NCI-H1048 (cell line): ENCODE measurements at places on chromosomes 16 and 17.

GRCh38 chr16:74718741-74719610, 18.3 kb upstream of the MLKL start:
- DNase-seq: no peak

DNA sequence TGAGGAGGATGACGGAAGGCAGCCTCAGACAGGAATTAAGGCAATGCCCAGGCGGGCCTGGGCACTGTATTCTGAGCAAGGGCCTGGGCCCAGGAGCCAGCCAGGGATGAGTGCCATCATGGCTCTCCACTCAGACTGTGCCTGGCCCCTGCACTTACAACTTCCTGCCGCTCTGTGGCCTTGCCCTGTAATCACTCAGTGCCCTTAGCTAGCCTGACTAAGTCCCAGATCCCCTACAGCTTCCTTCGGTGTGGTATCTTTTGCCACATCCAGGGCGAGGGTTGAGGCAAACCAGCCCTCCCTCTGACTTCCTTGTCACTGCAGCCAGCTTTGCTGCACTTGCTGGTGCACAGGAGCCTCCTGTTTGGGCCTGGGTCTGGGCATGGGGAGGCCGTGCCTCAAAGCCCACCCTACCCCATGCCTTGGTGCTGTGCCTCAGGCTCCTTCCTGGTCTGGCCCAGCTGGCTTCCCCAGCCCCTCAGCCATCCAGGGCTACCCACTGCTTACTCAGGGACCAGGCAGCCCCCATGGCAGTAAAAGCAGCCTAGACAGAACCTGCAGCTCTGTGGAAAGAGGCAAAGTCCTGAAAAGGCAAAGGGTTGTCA, 9.3 kb downstream of the SLC46A1 start:
- DNase-seq: no peak

DNA sequence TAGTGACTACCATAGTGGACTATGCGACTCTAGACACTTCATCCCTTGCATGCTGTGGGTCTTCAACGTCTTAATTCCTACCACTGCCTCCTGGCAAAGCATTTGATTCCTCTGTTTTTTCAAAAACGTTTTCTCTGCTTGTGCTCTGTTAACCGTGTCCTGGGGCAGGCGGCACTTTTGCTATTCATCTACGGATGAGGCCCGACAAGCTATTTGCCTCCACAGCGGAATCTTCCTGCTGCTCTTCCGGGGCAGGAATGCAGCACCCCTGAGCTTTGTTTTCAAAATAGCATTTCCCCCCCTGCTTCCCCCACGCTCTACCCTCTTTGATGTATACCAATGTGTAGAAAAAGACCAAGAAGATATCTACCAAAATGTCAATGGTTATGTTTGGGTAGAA, 39.8 kb upstream of the METTL16 start:
- no peak for DNase-seq

- no peak for DNase-seq
Measured at GRCh38 chr16:29777576-29778350, at the start of gene ZG16. Gene ZG16, plus strand, starts transcription at chr16:29778256. Its CDS starts 1,011 bp downstream, at chr16:29779267.

- no peak for DNase-seq
Measured at GRCh38 chr17:40103071-40103661, 2.8 kb upstream of the NR1D1 start.

- no peak for DNase-seq
Measured at GRCh38 chr17:76791053-76791980, 53.4 kb downstream of the MFSD11 start.

- DNase-seq: no peak
Measured at GRCh38 chr16:59988591-59988990, 1254.5 kb upstream of the GOT2 start.

GRCh38 chr17:7107012-7107754, 7.4 kb downstream of the ASGR2 start:
- DNase-seq: no peak

DNA sequence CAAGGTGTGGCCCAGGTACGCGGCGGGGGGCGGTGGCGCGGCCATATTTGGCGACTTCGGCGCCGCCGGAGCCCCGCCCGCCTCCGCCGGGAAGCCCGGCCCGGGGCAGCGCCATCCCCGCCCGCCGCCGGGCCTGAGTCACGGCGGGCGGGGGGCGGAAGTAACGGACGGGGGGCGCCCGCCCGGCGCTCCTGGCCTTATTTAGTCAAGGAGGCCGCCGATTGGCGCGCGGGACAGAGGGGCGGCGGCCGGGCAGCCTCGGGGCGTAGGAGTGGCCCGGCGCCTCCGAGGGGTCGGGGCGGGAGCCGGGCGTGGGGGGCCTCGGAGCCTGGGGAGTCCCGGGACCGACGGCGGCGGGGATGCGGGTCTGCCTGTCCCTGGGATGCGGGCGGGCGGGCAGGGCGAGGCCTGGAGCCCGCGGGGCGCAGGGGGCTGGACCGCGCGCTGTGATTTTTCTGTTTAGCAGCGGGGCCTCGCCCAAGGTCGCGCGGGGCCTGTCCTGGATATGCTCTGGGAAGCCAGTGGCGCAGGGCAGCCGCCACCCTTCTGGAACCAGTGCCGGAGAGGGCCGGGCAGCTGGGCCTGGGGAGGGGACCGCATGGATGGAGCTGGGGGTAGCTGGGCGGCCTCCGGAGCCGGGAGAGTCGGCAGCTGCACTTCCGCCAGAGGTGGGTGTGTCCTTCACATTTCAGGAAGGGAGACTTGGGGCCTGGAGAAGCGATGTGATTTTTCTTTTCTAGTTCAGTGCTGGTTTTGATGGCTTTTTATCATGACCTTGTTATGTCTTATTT, 2.3 kb upstream of the ACTG1 start:
- peak; percentile 40 for DNase-seq
